Left ventricle myocardium superior (tissue), 1 donor: ENCODE measurements at places on chromosomes 4 and X.

- DNase-seq = peak; percentile 81
Measured at GRCh38 chr4:54226404-54227255, 2.5 kb upstream of the PDGFRA start.

DNA sequence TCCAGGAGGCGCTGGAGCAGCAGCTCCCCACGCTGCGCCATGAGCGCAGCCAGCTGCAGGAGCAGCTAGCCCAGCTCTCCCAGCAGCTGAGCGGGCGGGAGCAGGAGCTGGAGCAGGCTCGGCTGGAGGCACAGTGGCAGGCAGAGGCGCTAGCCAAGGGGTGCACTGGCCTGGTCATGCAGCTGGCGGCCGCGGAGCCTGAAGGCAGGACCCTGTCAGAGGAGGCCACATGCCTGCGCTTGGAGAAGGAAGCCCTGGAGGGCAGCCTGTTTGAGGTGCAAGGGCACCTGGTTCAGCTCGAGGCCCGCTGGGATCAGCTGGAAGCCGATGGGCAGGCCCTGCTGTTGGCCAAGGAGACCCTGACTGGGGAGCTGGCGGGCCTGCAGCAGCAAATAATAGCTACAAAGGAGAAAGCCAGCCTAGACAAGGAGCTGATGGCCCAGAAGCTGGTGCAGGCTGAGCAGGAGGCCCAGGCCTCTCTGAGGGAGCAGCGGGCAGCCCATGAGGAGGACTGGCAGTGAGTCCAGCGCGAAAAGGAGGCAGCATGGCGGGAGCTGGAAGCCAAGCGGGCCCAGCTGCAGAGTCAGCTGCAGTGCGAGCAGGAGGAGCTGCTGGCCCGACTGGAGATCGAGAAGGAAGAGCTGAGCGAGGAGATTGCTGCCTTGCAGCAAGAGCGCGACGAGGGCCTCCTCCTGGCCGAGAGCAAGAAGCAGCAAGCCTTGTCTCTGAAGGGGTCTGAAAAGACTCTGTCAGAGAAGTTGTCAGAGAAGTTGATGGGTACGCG, 13.6 kb downstream of the SMIM10L2A start:
- no peak for DNase-seq

DNA sequence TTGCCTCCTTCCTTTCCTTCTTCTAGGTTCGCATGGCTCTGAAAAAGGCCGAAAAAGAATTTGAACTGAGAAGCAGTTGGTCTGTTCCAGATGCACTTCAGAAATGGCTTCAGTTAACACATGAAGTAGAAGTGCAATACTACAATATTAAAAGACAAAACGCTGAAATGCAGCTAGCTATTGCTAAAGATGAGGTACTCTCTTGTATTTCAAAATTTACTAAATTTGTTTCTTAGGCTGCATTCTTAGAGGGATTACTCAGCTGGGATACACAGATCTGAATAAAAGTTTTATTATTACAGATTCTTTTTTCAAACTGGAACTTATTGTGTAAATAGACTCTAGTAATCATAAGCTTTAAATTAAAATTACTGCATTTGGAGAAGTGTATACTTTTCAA, 146.9 kb downstream of the STIM2 start:
- DNase-seq = no peak

DNA sequence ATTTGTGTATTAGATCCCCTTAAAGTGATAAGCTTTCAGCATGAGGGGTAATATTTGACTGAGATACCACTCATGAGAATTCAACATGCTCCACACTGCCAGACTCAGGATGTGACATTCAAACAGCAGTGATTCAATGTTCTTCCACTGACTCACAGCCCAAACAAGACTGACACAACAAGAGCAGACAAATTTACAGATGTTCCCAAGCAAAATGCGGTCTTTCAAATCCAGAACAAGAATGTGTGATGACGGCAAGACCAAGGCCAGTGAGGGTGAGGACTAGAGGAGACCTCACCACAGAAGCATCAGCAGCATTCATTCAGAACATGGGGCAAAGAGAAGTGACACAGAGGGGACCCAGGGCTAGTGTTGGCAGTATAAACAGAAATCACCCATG, 99.3 kb upstream of the GRIA3 start:
- DNase-seq = no peak

DNA sequence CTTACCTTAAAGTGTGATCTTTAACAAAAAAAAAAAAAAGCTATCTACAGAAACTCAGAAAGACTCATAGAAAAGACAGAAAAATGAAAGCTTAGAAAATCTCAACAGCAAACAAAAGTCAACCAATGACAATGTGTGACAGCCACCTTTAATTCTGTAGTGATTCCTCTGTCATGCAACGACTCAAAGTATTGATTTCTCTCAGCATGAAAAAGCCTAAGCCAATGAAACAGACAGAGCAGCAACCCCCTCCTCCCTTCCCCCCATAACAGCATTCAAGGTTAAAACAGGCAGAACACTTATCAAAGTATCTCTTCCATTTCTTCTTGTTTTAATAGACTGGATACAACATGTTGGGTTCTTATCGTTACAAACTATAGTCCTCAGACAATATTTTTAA, 112.5 kb downstream of the MAB21L2 start:
- no peak for DNase-seq

- no peak for DNase-seq
Measured at GRCh38 chrX:24837966-24838365, 144.2 kb downstream of the POLA1 start.

- no peak for DNase-seq
Measured at GRCh38 chrX:1060562-1060960, 151.9 kb downstream of the CRLF2 start.

DNA sequence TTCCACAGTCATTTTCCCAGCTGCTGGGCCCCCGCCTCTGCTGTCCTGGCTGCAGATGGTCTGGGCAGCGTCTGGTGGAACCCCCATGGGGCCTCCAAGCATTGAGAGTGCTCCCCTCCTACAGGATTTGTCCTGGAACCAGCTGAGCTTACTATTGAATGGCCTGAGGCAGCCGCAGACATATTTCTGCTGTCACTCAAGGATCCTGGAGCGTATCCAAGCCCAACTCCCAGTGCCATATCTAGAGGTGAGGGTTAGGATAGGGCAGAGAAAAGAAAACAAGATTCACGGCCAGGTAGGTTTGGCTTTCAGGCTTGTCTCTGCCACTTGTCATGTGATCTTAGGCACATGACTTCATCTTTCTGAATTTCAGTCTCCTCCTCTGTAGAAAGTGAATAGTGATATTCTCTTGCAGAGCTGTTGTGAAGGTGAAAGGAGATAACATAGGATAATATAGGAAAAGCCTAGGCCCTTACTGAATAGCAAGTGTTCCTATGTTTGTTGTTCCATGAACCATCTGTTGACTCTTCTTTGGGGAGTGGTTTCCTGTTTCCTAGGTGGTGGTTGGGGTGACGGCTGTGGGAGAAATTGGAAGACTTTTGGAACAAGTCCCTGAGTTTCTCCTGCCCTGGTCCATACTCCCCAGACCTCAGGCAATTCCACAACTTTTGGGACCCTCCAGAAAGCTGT, 52.3 kb downstream of the SEPSECS start:
- DNase-seq = peak; percentile 67

GRCh38 chrX:120727911-120728310, 98.1 kb upstream of the C1GALT1C1 start:
- DNase-seq = no peak

DNA sequence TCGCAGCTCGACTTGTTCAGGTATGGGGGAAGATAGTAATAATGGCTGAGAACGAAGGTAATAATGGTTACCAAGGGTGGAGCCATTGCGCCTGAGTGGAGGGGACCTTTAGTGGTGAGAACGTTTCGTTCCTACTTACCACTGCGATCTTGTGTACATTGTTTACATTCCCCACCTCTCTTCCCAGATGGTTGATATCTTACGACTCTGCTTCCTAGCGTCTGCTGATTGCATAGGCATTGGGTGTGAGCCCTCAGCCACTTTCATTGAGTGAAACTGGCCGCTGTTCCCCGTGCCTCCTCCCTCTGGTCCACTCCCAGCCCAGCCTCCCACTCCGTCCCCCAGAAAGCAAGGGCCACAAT, 850 bp downstream of the IGBP1 start:
- DNase-seq = no peak
